ENCODE measurements at places on chromosomes 13 and 19.

- no peak for DNase-seq
Measured at GRCh38 chr13:37090912-37091311, 14.6 kb downstream of the CSNK1A1L start.

DNA sequence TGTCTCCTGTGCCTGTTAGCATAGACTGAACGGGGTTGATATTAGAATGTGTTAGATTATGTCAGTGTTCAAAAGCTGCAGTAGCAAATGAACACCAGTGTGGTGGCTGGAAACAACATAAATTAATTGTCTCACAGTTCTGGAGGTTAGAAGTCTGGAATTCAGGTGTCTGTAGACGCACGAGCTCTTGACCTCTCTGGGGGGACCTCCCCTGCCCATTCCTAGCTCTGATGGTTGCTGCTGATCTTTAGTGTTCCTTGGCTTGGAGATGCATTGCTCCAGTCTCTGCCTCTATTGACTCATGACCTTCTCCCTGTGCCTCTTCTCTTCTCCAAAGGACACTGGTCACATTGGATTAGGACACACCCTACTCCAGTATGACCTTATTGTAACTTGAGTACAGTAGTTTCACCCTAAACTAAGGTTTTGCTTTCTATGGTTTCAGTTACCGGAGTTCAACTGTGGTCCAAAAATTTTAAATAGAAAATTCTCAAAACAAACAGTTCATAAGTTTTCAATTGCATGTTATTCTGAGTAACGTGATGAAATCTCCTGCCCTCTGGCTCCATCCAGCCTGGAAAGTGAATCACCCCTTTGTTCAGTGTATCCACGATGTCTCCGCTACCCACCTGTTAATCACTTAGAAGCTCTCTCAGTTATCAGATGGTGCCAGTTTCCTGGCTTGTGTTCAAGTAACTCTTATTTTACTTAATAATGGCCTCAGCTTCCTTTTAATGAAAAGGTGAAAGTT is 273.2 kb downstream of the MYO16 start:
- DNase-seq: no peak

DNA sequence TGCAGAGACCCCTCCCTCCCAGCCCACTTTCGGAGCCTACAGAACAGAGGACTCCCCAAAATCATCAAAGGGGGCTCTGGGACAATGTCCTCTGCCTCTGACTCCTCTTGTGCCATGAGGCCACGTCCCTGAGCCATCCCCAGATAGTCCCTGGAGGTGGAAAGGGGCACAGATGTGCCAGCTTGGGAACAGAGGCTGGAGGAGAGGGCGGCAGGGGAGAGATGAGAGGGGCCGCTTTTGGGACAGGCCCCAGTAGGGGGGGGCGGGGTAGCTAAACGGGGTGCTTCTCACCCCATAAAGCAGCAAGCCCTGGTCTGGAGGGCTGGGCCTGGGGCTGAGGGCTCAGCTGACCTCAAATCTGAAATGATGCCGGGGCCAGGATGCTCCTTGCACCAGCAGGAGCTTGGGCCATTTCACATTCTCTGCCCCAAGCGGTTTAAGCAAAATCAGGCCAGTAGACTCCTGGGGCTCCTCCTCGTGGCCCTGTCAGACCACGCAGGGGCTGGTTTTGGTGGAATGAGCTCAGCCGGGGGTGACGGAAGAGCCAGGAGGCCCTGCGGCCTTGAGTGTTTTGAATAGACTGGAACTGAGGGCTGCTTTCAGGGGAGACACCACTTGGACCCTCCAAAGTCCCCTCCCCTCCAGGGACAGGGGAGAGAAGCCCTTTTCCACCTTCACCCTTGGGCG is 27.1 kb downstream of the ONECUT3 start:
- DNase-seq: no peak

DNA sequence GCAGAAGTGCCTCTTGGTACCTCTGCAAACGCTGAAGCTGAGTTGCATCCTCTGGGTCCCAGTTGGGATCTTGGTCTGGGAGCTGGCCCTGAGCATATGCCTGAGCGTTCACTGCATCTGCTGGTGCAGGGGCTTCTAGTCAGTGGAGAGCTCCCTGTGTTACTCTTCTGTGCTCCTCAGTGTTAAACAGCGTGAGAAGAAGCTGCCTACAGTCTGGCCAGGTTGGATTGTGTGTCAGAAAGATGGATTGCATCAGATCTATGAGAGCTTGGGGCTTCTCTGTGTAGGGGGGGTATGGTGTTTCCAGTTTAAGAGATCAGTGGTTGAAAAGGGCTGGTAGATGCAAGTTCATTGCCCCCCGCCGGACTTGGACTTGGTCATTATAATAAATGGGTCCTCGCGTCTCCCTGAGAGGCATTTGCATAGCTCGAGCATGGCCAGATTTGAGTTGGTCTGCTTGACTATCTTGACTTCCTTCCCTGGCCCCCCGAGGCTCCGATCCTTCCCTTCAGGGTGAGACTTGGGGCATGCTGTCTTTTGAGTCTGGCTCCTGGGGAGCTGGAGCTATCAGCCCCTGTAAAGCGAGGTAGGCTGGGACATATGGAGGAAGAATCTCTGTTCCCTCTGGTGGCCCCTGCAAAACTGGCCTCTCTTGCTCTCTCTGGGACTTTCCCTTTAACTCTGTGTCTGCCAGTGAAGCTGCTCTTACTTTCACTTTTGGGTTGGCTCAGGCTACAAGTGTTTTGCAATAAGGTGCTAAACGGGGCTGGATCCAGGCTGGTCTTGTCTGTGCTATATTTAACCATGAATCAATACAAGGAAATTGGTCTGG is 52.9 kb downstream of the OR10H4 start:
- DNase-seq: no peak

- no peak for DNase-seq
Measured at GRCh38 chr13:22114630-22115311, 443.9 kb downstream of the FGF9 start.

DNA sequence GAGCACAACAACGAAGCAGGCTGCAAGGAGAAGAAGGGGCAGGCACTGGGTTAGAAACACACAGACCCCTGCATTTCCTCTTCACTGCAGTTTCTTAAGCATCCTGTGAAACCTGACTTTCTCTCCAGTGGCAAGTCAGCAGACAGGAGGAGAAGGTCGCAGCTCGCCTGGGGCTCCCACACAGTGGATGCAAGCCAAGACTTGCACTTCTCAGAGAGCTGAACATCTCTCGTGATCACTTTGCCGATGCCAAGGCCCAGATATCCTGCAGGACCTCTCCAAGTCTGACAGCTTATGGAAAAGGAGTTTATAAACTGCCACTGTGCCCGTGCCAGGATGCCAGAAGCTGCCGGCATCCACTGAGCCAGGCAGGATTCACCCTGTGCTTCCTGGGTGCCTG is 18.4 kb downstream of the TMEM272 start:
- DNase-seq: no peak

GRCh38 chr13:39318161-39318560 is 279.9 kb downstream of the NHLRC3 start:
- DNase-seq: no peak

DNA sequence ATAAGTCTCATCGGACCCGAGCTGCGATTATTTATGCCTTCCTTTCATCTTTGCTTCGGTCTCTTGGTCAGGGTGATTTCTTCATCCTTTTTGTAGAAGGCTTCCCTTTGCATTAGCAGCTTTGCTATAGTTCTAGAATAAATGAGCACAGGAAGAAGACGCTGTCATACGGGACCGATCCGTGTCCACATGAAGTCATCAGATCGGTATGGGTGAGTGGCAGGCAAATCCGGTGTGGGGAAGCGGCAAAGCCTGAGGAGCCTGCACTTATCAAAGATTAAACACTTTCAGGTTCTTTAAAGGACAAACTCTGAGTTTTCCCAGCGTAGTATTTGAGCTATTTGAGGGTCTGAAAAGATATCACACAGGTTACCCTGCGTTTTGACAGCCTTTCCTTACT is 119.3 kb downstream of the IRS2 start:
- no peak for DNase-seq

DNA sequence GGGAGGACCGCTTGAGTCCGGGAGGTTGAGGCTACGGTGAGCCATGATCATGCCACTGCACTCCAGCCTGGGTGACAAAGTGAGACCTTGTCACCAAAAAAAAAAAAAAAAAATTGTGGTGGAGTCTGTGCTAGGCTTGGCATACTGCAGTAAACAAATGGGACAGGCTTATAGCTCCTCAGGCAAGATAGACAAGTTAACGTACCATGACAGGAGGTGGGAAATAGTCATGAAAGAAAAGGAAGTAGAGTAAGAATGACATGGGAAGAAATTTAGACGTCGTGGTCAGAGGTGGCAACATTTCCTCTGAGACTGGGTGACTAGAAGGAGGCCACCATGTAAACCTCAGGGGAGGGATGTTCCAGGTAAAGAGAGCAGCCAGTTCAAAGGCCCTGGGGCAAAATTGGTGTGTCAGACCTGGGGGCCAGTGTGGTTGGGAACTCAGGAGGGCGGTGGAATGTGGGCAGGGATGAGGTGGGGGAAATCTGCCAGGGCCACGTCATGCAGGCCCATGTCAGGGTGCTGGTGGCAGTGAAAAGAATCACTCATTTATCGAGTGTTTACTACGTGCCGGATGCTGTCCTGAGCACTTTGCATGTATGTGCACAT is 5.6 kb downstream of the SNRPA start:
- DNase-seq: no peak

DNA sequence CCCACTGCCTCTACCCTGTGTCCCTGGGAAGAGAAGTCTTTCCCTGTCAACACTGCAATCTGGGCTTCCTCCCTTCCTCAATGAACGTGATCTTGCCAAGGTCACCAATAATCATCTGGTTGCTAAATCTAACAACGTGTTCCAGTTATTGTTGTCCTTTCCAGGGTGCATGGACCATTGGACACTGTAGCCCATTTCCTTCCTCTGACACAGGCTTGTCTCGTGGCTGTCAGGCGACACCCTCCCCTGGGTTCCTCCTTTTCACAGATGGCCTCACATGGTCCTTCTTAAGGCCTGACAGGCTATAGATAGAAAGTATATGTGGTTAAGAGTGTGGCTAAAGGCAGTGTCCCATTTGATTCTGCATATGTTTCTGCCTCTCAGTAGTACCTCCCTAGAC is 67.7 kb upstream of the STARD13 start:
- no peak for DNase-seq

DNA sequence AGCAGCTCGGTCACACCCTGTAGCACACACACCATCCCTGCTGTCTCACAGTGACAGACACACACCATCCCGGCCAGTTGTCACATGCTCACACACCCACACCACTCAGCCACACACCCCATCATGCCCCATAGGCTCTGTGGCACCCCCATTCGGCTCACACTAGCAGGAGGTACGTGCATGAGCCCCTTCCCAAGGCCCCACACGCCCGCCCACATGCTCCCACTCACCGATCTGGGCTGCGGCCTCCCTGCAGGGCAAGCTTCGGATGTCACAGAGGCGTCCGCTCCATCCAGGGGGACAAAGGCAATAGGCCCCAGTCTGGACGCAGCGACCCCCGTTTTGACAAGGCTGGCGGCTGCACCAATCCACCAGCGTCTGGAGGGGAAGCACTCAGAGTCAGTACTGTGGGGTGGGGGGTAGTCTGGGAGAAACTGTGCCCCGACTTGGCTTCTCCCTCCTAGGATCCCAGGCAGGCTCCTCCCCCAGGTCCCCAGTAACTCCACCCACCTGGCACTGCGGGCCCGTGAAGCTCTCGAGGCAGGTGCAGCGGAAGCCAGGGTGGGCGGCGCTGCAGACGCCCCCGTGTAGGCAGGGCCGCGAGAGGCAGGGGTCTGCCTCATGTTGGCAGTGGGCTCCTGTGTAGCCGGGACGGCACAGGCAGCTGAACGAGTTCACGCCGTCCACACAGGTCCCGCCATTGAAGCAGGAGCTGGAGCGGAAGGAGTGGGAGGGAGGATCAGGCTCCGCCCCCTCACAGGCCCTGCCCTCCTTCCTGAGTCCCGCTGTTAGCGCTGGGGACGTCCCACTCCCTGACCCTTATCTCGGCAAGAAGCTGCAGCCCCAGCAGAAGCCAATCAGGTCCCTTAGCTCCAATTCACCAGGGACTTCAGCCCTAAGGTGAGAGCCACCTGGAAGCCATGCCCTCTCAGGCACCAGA is 20.1 kb downstream of the NOTCH3 start:
- no peak for DNase-seq

- no peak for DNase-seq
Measured at GRCh38 chr13:39688278-39688677, 32.8 kb downstream of the COG6 start.

DNA sequence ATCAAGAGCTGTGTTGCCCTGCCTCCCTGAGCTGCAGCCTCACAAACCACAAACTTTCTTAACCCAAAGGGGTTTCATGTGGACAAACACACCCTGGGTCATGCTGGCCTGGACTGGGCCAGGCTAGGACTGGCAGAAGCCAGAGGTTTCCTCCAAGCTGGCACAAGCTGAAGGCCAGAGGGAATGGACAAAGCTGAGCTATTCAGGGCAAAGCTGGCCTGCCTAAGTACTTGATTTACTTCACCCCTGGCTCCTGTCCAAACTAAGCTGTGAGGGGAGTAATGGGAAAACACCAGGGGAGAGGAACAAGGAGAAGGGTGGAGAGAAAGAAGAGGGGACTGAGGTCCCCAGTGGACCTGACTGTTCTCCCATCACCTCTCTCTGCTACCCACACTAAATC is 6.2 kb downstream of the CPAMD8 start:
- no peak for DNase-seq

DNA sequence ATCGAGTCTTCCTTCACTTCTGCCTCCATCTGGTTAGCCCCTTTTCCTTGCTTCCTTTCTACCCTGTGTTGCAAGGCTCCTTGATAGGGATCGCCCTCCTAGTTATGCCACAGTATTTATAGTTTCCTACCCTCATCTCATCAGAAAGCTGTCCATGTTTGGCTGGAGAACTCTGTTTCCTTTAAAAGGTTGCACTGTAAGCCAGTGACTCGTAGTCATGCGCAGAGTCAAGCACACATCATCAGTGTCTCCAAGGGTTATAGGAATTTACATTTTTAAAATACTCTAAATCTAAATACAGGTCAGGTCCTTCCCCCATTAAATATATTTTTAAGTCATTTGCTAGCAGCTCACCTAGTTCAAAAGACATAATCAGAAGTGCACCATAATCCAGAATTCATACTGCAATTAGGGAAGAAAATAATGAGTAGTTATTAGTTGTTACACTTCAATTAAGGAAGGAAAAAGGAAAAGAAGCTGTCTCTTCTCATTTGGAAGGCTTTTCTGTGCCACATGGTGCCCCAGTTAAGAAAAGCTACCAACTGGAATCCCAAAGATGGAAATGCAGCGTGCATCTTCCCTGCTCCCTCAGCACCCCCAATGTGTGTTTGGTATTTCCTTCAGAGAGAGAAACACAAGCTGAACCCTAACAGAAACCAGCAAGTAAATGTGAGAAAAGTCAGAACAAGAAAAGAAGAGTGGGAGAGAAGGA is 81.0 kb downstream of the GPR12 start:
- no peak for DNase-seq

- DNase-seq: no peak
Measured at GRCh38 chr19:29758863-29759262, 43.8 kb upstream of the C19orf12 start.

DNA sequence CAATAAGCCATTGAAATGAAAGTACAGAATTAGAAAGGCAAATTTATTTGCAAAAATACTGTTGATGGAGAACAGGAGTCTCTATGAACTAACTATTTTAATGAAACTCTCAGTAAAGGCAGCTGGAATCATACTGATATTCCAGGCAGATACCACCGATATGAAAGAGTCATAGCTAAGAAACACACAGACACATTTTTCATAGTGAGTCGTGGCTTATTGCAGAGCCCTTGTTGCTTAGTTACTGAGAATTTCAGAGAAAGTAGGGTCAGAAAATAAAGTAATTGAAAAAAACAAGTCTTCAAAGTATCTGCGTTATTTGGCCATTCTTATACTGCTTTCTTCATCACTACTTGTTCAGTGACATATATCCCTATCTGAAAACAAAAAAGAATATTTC is 1890.9 kb downstream of the PCDH9 start:
- DNase-seq: no peak
